NCI-H1092 treated with DMSO at 0.1 percent for 48 hours (cell line): ENCODE measurements at places on chromosomes 16 and 17.

DNA sequence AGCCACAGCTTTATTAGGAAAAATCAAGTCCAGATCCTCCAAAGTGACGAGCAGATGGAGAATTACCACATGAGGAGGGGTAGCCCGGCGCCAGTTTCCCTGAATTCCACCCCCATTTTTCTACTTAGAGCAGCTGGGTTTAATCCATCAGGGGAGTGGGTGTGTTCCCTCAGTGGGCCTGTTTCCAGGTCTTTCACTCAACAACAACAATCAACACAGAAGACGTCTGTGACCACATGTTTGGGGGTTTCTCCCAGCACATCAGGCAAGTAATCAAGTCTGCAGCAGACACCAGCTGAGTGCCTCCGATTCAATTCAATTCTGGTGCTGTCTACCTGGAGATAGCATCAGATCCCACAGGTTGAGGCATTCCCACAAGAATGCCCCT is 6.8 kb downstream of the SLC6A2 start:
- DNase-seq = no peak

- no peak for DNase-seq
Observed at GRCh38 chr17:81331527-81332043, 36.5 kb upstream of the SLC38A10 start.

DNA sequence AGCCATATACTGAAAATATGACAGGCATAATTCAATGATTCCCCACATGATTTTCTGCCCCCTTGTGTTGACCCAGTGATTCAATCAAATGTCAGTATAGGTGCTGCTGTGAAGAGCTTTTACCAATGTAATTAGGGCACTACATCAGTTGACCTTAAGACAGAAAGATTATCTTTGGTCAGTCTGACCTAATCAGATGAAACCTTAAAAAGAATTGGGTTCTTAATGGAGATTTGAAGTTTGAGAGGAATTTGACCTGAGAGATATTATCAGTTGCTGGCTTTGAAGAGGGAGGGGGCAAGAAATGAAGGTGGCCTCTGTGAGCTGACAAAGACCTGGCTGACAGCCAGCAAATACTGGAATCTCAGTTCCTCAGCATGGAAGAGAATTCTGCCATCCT is 358.7 kb upstream of the CA10 start:
- DNase-seq = no peak

- peak; percentile 93 for DNase-seq
Observed at GRCh38 chr17:1628856-1629503, 346 bp upstream of the SLC43A2 start.

GRCh38 chr16:70738083-70738977 is 52.5 kb upstream of the MTSS2 start:
- DNase-seq = peak; percentile 21

DNA sequence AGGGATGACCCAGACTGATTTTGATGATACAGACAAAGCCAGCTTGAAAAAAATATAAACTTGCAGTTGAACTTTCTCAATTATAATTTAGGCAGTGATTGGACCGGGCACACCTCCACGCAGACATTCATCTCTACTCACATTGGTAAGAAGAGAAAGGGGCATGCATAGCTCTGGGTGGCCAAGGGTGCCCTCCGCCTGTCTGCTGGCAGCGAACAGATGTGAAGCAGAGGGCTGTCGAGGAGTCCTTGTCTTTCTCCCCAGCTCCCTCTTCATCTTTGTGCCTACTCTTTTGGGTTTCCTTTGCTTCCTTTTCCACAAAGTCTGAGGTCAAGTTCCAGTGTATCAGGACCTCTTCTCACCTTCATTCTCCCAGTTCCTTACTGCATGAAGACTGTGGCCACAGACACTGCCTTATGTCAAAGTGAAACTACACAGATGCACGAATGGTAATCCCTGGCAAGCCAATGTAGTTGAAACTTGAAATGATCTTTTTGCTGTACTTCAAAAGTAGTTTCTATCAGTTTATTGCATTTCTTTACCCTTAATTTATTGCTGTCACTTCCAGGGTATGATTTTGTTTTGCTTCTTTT is 343.7 kb upstream of the SOX9 start:
- DNase-seq = no peak

GRCh38 chr16:8848231-8848938 is 20.4 kb downstream of the CARHSP1 start:
- no peak for DNase-seq

DNA sequence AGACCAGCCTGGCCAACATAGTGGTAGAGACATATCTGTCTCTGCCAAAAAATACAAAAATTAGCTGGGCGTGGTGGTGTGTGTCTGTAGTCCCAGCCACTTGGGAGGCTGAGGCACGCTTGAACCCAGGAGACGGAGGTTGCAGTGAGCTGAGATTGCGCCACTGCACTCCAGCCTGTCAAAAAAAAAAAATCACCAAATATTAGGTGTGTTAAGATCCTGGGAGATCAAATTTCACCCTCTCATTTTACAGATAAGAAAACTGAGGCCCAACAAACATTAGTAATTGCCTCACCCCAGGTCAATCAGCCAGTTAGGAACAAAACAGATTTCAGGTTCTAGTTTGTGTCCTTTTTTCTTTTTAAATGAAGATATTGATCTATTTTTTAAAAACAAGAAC is 116.7 kb downstream of the MSI2 start:
- DNase-seq = no peak

- no peak for DNase-seq
Observed at GRCh38 chr16:48358419-48358818, 26.8 kb downstream of the SIAH1 start.

DNA sequence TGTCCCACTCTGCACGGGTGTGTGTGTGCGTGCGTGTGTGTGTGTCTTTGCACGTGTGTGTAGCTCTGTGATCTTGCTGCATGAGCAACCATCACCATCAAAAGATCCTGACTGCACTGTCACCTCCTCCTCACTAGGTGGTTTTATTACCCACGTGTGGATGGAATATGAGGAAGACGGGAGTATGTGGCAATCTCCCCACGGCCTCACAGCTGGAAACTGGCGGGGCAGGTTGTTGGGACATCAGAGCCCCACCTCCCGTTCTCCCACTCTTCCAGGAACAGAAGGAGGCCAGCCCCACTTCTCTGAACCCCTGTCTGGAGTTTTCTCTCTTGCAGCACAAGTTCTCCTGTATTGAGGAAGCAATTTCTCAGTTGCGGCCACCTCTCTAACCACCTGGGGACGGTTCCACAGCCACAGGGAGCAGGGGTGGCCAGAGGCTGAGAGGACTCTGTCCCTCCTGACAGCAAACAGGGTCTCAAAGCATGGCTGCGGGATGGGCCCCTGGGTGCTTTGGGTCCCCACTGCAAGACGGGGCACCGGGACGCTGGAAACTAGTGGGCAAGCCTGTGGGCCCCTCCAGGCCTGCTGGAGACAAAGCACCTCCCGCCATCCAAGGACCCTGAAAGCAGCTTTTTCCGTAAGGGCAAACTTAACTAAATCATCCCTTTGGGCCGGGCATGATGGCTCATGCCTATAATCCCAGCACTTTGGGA is 27.9 kb upstream of the ATP2C2 start:
- no peak for DNase-seq

DNA sequence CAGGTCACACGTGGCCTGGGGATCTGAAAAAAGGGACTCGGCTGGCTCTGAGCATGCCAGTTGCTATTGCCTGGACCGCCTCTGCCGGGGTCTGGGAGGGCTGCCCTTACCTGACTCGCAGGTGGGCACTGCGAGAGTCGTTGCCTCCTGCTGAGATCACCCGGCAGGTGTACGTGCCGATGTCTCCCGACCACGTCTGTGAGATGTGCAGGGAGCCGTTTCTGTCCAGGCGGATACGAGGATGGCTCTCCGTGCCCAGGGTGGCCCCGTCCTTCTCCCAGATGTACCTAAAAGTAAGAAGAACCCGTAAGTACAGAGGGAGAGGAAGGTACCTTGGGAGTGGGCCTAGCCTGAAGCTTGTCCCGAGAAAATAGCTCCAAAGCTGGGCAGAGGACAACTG is 112.0 kb upstream of the CDC42EP4 start:
- no peak for DNase-seq

DNA sequence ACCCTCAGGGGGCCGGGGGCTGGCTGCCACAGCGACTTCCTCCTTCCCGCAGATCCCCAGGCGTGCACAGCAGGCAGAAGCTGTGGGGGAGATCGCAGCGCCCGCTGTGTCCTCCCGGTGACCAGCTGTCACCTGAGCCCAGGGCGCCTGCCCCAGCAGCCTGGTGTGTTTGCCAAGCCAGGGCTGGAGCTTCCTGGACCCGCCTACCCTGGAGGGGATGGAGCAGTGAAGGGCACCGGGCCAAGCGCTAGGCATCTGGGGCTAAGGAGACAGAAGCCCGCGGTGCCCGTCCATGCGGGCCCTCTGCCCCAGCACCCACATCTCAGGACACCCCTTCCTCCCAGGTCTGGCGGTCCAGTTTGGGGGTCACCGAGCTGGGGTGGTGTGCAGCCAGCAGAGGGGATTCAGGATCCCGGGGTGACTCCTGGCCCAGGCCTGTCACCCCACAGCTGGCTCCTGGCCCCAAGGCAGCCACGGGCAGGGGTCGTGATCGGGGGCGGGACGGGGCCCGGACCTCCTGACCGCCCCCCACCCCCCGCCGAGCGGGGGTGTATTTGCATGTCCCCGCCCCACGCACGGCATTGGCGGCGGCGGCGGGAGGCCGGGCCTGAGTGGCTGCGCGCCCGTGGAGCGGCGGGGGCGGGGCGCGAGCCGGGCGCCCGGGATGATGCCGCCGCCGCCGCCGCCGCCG is at the start of gene RAB26:
TSS of gene RAB26 (plus strand) at position 645 of the 691 bp plus-strand sequence. CDS start 159 bp downstream, outside the sequence.
- DNase-seq = peak; percentile 95

DNA sequence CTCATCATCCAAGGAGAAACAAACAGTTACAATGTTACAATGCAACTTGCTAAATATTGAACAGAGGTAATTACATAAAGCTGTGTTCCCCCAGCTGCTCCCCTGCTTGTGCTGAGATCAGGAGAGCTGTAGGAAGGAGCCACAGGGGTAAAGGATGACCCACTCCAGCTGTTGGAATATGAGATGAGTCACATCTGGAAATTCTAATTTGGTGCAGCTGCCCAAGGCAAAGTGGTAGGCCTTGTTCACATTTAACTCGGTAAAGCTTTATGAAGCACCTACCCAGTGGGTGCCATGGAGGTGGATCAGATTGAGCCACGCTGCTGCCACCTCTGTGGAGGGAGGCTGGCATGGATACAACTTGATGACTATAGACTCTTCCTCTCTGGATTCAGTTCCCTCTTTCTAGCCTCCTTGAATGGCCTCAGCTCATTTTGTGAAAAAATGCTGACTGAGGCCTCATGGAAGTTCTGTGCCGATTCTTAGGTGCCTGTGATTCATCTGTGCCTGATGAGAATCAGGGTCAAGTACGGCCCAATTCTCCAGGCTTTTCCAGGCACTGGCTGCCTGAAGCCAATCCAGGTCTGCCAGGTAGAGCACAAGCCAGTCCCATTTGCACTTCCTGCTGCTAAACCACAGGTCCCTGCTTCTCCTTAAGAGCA is 7.4 kb downstream of the ZNF689 start:
- no peak for DNase-seq

DNA sequence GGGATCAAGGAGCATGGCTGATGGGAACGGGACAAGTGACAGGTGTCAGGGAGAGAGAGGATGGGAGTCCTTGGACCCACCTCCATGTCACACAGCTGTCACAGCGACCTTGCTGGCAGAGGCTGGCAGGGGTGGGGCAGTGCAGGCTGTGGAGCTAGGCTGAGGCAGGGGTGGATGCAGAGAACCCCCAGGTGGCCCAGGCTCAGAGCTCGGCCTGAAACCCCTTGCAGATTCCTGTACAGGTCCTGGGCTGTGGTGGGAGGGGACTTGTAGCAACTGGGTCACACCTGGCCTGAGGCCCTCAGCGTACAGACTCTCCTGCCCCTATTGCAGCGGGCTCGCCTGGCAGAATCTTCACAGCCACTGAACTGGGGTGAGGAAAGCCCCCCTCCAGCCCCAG is 174.1 kb downstream of the NTN1 start:
- DNase-seq = no peak

DNA sequence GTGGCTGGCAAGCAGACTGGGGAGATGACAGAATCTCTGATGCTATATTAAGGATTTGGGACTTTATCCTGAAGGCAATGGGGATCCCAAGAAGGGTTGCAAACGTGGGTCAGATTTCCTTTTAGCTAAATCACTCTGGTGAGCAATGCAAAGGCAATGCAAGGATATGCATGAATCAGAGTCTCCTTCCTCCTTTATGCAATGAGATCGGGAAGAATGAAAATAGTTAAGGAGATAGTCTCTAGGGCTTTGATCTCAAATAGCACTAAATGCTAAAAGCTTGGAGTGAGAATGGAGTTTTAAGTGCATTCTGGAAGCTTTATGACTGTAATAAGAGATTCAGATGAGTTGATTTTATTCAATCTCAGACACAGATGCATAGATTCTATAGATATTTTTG is 27.2 kb upstream of the SHISA9 start:
- DNase-seq = no peak

DNA sequence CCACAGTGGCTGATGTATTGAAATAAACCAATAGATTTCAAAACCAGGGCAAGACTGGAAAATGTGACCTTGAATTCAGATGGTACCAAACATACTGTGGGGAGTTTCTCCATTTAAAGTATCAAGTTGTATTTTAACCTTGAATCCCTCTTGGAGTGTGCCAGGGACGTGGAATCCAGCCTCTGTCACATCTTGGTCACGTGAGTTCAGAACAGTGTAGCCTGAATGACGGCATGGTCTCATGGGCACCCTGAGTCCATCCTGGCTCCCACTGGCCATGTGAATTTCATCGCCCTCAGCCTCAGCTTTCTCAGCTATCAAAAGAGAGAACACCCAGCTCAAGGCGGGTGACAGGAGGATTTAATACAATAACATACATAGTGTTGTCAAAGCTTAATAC is 6.8 kb downstream of the ZNF771 start:
- DNase-seq = no peak

GRCh38 chr16:30354423-30355143 is 525 bp downstream of the CD2BP2 start:
- no peak for DNase-seq

GRCh38 chr17:41976142-41976768 is 9.7 kb downstream of the CNP start:
- no peak for DNase-seq

GRCh38 chr17:31431098-31431851 is 39.8 kb downstream of the RAB11FIP4 start:
- no peak for DNase-seq

GRCh38 chr17:7177191-7177953 is 1.8 kb downstream of the ASGR1 start:
- peak; percentile 51 for DNase-seq

DNA sequence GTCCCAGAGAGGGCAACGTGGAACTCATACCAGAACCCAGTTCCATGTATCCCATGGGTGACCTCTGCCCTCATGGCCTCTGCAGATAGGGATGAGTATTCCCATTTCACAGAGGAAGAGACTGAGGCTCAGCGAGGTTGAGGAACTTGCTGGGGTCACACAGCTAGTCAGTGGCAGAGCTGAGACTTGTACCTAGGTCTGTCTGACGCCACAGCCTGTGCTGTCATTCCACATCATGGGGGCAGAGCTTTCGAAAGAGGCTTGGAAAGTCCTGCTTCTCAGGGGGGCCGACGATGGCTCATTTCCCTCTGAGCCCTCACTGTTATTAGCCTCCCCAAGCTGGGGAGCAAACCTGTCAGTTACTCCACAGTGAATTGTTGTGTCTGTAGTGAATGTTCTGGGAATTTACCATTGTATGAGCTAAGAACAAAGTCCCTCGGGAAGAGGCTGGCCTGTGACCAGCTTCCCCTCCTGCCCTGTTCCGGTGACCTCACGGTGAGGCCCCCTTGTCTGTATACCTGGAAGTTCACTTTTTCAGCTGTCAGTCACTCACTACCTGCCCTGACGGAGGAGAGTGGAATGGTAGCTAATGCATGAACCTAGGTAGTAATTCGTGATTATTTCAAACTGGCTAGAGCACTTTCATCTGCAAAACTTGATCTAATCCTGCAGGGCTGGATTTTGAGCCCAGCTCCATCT is 8.9 kb downstream of the METTL22 start:
- DNase-seq = no peak
